Activated CD4-positive, alpha-beta T cell treated with anti-CD3 and anti-CD28 coated beads, Interleukin-10, Interleukin-2, amounts not matched to agents 100 ng/mL and 50 ng/mL, durations not matched to agents 16 hours and 8 hours (primary cell): ENCODE measurements at places on chromosomes 5 and 9.

GRCh38 chr5:7214906-7215416 is 181.0 kb upstream of the ADCY2 start:
- DNase-seq, result no peak

DNA sequence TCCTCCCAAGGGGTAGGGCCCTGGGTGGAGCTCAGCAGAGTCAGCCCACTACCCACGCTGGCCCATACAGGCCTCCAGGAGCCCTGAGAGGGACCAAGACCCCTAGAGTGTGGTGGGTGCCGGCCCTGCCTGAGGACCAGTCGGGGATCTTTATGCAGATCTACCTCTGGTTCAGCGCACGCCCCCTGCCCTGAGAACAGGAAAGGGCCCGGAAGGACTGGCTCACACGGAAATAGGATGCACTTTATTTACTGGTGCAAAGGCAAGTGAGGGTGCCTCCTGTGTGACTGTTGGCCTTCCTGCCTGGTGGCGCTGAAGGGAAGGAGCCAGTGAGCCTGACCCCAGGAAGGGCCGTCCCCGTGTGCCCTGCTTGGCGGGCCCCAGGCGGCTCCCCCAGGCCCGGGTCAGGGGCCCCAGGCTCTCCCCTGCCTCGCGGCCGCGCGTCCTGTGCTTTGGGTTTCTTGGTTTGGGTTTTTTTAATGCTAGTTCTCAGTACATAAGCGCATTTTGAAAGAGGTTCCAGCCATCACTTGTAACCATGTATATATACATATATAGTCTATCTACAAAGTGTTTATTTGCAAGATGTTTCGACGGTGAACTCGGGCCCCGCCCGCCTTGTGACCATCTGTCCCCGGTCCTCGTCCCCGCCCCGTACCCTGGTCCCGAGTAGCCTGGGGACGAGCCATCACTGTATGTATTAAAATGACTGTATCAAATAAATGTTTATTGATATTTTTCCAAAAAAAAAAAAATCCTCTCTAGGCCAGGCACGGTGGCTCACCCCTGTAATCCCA is 76.4 kb upstream of the ROR2 start:
- DNase-seq, result no peak

- DNase-seq, result no peak
Observed at GRCh38 chr5:139241139-139241538, 43.0 kb upstream of the SIL1 start.

GRCh38 chr5:66658516-66658915 is 62.3 kb downstream of the MAST4 start:
- DNase-seq, result no peak

GRCh38 chr9:38047301-38048251 is 21.5 kb downstream of the SHB start:
- DNase-seq, result no peak
